ENCODE measurements at places on chromosomes 7 and 10.
A peak's percentile ranks its signal among the peaks of the same experiment; 100 is the strongest.

GRCh38 chr7:113040849-113041248, 45.8 kb downstream of the GPR85 start:
- DNase-seq = peak; percentile 6

GRCh38 chr7:151399906-151400305, 9.9 kb downstream of the WDR86 start:
- no peak for DNase-seq

GRCh38 chr7:117186218-117187010, 136.4 kb downstream of the WNT2 start:
- no peak for DNase-seq

DNA sequence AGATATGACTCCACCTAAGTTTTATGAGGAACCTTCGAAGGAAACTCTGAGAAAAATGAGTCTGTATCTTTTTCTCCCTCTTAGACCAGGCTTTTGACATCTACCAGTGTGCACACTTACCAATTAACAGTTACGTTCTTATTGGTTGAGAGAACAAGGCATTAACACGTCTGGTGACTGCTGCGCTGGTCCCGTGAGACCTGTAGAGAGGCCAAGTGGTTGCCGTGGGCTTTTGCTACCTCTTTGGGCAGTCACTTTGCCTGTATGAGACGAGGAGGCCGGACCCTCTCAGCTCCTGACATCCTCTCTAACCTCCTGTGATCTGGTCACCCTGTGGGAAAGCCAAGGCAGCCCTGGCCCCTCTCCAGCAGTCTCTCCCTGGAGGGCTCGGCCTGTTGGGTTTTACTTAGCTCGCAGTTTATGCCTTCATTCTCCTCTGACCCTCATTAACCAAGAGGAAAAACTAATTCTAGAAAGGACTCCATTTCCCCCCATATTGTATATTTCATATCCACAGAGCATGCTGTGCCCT, 513.9 kb upstream of the GALNT17 start:
- no peak for DNase-seq

DNA sequence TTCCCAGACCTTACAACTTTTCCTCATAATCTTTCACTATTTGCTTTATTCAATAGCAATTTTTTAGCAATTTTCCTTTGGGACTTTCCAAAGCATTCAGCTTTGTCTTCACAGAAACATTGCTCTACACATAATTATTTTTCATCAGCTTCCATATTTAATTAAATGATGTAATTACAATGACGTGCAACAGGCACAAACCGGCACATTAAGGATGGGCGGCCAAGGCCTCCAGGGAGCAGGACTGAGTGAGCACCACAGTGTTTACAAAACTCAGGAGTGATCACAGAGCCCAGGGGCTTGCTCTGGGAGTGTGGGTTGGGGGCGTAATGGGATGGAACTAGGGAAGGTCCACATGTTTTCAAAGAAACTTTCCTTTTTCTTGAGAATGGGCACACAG, 69.8 kb downstream of the MAD1L1 start:
- no peak for DNase-seq

- no peak for DNase-seq
These were observed 39.1 kb upstream of the EBF3 start for GRCh38 chr10:130003166-130003565.

- DNase-seq = no peak
These were observed 90.3 kb upstream of the CTTNBP2 start for GRCh38 chr7:117963264-117964197.

- DNase-seq = no peak
These were observed 769.7 kb downstream of the TNS3 start for GRCh38 chr7:46812101-46812675.

DNA sequence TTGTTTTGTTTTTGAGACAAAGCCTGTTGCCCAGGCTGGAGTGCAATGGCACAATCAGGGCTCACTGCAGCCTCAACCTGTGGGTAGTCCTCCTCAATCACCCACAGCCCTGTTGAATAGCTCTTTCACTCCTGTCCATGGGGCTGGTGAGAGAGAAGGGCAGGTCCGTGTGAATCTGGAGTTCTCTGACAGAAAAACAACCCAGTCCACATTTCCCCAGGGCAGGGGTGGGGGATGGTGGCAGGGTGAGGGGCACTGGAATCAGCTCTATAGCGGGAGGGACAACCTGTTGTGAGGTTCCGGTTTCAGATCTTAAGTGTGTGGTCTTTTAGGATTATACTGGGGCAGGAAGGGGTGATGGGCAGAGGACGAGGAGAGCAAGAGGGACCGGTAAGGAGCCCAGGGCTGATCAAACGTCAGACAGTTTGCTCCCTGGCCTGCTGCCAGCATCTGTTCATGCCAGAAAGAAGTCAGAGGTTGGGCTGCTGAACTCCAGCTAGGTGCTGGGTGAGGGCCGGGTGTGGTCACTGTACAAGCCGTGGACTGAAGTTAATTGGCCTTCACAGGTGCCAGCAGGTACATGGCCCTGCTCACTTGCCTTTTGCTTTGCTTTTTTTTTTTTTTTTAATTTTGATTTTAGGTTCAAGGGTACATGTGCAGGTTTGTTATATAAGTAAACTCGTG, 33.2 kb upstream of the MKRN1 start:
- DNase-seq = peak; percentile 72

DNA sequence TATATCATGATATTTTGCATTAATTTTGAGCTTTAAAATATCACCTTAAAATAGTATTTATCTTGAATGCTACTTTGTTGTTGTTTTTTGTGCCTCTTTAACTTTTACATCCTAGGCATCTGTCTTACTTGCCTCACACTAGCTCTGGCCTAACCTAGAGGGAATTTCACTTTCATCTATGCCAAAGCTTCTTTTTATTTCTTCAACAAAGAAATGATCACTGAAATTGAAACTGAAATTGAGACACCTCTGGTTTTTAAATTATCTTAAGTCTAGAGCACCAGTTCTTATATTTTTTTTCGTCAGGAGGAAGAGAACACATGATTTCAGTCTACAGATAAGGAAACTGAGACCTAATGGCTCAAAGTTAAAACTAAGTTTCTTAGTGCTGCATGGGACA, 3.5 kb upstream of the SCIN start:
- DNase-seq = no peak

GRCh38 chr10:104300736-104301292, 31.8 kb downstream of the GSTO2 start:
- peak; percentile 18 for DNase-seq

Data from DMS79 treated with DMSO at 0.1 percent for 48 hours (cell line).